Stimulated activated CD4-positive, alpha-beta T cell treated with anti-CD3 and anti-CD28 coated beads, TNF-alpha, amount 100 ng/mL, for 1 hour (primary cell): ENCODE measurements at places on chromosomes 3 and 15.

DNA sequence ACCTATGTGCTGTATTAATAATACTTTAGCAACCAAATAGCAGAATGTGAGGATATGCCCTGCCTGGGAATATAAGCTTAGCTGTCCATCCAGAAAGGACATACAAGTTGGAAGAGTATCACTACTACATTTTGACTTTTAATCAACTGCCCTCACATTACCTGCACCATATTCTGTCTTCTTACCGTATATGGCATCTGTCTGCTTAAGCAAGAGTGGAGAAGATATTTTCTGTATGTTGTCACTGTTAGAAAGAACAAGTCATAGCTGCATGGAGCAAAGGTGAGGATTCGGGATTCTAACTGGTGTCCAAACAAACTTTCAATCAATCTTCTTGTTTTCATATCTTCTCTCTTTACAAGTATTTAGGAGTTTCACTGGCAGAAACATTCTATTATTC is 929.5 kb upstream of the ROBO1 start:
- DNase-seq = no peak

DNA sequence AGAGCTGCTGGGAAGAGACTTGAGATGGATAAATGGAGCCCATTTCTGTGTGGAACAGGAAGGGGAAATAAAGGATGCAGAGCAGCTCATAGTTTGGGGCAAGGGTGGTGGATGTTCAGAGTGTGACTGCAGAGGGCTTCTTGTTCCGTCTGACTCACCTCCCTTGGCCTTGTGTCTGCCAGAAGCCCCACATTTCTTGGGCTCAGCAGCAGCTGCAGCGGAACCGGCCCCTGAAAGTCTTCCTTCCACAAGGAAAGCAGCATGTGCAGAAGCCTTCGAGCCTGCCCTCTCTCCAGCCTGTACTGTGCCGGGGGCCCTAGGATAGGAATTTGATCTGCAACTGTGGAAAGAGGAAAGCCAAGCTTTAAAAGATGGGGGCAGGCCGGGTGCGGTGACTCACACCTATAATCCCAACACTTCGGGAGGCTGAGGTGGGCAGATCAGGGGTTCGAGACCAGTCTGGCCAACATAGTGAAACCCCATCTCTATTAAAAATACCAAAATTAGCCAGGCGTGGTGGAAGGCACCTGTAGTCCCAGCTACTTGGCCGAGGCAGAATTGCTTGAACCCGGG is 11.5 kb downstream of the CDAN1 start:
- DNase-seq = no peak

DNA sequence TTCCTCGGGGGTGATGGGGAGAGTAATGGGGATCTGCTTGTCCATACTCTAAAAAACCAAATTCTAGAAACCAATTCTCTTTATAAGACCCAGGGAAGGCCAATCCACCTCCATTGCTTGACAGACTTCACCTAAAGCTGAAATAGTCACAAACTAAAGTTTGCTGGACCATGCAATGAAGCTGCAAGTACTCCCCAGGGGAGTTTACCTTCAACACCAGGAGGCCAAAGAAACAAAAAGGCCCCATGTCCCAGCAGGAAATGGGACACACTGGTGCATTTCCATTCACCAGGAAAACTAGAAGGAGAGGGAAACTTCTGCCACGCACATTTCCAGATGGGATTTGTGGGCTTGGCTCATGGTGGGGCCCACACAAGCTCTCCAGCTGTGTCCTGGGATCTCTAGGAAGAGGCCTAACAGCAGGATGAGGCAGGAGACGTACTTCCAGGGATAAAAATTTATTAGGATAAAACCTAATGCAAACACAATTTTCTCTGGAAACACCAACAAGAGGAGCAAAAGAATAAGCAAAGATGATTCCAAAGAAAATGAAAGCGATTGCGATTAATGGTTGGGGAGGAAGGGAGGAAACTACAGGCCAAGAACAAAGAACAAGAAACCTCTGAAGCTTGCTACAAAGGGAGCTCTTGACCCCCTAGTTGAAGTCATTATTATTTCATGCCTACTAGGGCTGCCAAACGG is 238.0 kb upstream of the LRTM1 start:
- DNase-seq = no peak

- no peak for DNase-seq
Observed at GRCh38 chr15:71291723-71292122, 176.5 kb downstream of the THSD4 start.

- no peak for DNase-seq
Observed at GRCh38 chr3:89644716-89645115, 537.3 kb downstream of the EPHA3 start.

GRCh38 chr3:178761024-178761423 is 224.8 kb downstream of the KCNMB2 start:
- DNase-seq = no peak

GRCh38 chr15:31311735-31312619 is 14.7 kb upstream of the KLF13 start:
- DNase-seq = no peak

DNA sequence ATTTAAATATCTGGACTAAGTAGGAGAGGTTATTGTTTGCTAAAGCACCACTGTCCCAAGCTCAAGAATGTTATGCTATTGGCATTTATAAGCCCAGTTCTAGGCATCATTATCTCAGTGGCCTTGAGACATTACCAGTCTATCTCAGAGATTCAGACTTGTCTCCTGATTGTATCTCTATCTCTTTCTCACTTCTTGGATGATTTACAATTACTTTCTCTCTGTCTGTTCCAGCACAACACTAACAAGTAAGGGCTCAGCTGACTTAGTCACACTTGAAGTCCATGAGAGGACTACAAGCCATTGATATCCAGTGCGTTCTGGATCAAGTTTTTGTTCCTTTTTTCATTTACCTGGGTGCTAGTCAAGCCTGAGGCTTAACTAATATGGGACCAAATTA is 60.2 kb downstream of the TRIM69 start:
- DNase-seq = no peak

GRCh38 chr3:169286992-169287391 is 376.5 kb downstream of the MECOM start:
- DNase-seq = no peak

GRCh38 chr3:52973806-52974205 is 72.1 kb downstream of the SFMBT1 start:
- DNase-seq = no peak

GRCh38 chr3:187957165-187957581 is 196.8 kb upstream of the LPP start:
- DNase-seq = no peak

DNA sequence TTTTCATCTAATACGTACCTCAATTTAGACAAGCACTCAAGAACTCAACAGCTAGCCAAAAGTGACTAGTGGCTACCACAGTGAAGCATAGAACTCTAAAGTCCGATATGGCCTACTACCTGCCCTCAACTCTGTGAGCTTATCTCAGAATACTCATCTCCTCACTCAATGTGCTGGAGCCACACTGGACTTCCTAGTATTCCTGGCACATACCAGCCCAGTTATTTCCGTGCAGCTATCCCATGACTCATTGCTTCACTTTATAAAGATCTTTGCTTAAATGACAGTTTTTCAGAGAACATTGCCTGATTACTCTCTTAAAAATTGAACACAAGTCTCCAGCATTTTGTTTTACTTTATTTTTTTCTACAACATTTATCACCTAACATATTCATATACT is 524.7 kb downstream of the PYDC2 start:
- no peak for DNase-seq

DNA sequence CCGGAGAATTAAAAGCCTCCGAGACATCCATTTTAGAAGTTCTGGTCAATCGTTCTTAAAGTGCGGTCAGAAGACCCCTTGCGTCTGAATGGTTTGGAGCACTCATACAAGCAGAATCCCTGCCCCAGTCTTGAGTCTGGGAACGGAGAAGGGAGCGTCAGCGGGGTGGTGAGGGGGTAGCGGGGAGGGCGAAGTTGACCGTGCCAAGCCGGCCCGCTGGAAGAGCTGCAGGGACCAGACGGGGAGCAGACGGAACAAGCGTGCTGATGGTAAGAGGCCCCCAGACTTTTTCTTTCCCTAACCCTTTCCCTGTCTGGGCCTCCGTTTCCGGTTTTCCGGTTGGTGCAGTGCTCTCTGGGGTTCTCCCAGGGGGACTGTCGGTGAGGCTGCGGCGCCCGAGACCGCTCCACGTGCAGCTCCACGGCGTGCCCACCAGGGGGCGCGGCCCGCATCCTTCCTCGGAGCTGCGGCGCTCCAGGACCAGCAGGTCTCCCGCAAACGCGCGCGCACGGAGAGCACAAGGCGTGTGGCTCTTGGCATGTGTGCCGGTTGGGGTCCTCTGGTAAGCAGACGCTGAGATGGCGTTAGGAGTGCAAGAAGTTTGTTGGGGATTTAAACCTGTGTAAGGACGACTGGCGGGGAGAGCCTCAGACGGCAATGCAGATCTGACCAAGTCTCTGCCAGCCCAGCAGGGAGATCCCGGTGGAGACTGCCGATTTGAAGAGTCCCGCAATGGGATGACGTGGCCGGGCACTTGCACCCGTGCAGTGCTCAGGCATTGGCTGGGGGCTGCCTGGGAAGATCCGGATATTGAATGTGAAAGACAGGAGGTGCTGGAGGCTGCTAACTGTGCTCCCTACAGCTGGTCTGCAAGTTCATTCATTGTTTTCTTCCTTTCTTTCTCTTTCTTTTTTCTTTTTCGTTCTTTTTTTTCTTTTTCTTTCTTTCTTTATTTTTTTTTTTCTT is 19.2 kb upstream of the CORO2B start:
- peak; percentile 71 for DNase-seq

DNA sequence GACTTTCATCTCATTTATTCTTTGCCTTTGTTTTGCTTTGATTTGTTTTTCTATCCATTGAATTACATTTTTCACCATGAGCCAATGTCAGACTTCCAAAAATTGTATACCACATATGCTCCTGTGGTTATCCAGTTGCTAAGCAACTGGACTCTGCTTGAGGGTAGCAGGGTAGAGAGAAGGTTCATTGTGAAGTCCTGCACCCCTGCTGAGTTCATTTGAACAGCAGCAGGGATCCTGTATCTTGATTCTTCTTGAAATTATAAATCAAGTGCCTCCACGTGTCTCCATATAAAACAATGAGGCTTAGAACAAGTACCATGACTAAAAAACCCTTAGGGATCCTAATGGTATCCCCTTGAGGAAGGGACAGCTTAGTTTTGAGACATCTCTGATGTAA is 449.3 kb downstream of the ROBO2 start:
- no peak for DNase-seq

GRCh38 chr3:127720161-127720823 is 47.5 kb downstream of the ABTB1 start:
- DNase-seq = no peak

DNA sequence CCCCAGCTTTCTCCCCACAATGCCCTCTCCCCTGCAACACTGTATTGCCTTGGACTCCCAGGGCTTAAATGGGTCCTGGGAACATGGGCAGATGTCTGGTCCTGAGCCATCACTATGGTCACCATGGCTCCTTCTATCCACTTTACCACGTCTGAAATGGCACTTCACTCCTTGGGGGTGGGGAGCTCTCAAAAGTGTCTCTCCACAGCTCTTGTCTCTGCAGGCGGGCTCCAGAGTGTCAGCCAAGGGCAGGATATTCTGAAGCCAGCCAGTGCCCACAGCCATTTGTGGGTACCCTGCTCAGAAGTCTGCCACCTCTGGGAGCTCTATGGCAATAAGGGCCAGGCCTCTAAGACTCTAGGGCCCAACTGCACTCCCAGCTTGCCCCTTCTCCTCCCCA is 163.9 kb downstream of the PPM1L start:
- DNase-seq = no peak

GRCh38 chr3:133937756-133938601 is 42.3 kb upstream of the RAB6B start:
- DNase-seq = no peak

DNA sequence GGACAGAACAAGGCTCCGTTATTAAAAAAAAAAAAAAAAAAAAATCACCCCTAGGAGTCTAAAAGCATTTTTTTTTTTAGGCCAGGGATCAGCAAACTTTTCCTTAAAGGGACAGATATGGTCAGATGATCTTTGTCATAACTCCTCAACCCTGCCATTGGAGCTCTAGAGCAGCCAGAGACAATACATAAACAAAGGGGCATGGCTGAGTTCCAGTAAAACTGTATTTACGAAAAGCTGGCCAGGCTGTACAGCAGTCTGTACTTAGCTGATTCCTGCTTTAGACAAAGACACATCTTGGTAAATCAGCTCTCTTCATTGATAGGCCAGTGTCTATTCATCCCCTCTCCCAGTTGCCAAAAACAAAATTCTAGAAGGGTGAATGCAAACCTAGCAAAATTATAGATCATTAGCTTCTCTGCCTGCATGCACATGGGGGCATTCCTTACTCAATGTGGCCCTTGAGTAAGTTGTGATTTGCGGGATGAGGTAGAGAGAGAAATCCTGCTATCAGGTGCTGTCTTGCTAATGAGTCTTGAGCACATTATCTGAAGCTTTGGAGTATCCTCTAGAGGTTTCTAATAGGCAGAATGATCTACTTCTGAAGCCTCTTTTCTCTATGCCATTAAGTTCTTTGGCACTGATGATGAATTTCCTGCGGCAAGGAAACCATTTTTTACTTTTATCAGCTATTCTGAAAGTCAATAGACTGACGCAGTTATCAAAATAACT is 35.2 kb downstream of the SENP8 start:
- no peak for DNase-seq

DNA sequence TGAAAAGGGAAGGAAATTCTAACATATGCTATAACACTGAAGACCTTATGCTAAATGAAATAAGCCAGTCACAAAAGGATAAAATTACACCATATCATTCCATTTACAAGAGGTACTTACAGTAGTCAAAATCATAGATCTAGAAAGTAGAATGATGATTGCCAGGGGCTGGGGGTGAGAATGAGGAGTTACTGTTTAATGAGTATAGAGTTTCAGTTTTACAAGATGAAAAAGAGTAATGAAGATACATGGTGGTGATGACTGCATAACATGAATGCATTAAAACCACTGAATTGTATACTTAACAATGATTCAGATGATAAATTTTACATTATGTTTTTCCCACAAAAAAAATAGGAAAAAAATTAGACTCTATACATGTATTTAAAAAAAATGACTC is 152.6 kb downstream of the SCAPER start:
- DNase-seq = no peak

GRCh38 chr3:73431183-73431900 is 193.4 kb downstream of the PDZRN3 start:
- DNase-seq = no peak

- no peak for DNase-seq
Observed at GRCh38 chr3:53994986-53995603, 103.4 kb upstream of the SELENOK start.

DNA sequence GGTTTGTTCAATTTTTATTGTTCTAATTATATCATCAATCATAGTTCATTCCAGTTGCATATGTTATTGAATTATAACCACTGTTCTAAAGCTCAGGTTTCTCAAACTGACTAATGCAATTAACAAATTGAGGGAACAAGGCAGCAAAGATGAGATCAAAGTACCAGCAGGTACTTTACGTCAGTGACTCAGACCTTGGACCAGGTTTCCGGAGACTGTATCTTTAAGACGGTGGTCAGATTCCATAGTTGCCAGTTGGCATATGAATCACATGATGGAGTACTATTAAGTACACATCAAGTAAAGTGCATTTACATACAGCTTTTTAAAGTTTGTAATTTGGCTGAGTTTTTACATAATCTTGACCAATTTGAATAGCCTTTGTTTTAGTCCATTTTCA is 583.6 kb upstream of the ROBO2 start:
- no peak for DNase-seq

GRCh38 chr3:86774082-86774691 is 216.8 kb downstream of the VGLL3 start:
- DNase-seq = no peak
